Daoy (cell line): ENCODE measurements at places on chromosomes 3 and 15. TPM values are rescaled to one million over a fixed set of nuclear protein-coding genes. Genes with fewer than 3 reads are reported as not detected.

The TLR9 gene
- not detected in 2 replicates for total RNA-seq

The ANKRD34C gene
- total RNA-seq = not detected in 2 replicates

The CHRFAM7A gene
- 8.4 and 17.5 TPM in 2 replicates for total RNA-seq

The C3orf80 gene
- 0.06 and 1.0 TPM in 2 replicates for total RNA-seq

The HDAC11 gene
- total RNA-seq = 1.9 and 7.1 TPM in 2 replicates
